Caki2 (cell line): ENCODE measurements at places on chromosomes 2 and 18. TPM values are rescaled to one million over a fixed set of nuclear protein-coding genes. Genes with fewer than 3 reads are reported as not detected.

DNA sequence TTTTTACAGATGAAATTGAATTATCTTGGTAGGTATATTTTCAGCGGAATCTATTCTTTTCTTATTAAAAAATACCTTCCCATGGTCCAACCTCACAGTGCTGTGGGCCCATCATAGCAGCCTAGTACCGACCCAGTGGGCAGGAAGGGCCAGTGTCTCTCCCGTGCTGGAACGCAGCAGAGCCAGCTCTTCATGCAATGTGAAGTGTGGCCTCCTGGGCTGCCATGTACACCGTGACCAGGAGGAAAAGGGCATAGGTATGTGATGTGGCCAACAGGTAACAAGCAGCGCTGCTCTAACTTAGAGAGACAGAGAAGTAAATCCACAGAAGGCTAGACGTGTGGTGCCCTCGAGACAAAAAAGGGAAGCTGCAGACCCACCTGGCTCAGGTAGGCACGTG, 221.1 kb upstream of the SALL3 start:
- DNase-seq: no peak

- DNase-seq: no peak
Measured at GRCh38 chr2:239853706-239854327, 171.3 kb downstream of the NDUFA10 start.

DNA sequence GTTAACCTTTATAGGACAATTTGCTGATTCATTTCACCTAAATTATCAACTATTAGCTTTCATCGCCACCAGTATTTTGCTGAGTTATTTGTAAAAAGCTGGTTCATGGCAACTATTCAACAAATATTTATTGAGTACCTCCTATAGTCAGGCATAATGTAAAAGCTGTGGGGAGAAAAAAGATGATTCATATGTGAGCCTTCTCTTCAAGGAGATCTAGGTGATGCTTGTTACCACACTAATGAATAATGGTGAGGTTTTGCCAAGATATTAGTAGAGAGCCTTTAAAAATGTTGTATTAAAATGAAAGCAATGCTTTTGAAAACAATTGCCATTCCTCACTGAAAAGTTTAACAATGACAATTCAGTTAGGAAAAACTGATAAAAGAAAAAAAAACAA, 187.8 kb downstream of the ANKRD44 start:
- no peak for DNase-seq

- DNase-seq: no peak
Measured at GRCh38 chr2:174013315-174013751, 48.2 kb upstream of the SP3 start.

GRCh38 chr2:16165518-16166326, 225.4 kb downstream of the MYCN start:
- DNase-seq: no peak

The CNOT11 gene
- total RNA-seq: 96.0 and 125 TPM in 2 replicates

The PJVK gene
- 0.64 and 4.7 TPM in 2 replicates for total RNA-seq

- no peak for DNase-seq
Measured at GRCh38 chr18:10094655-10095054, 180.8 kb downstream of the VAPA start.

The PSMG2 gene
- 97.2 and 115 TPM in 2 replicates for total RNA-seq

GRCh38 chr2:238489896-238490295, 63.2 kb downstream of the ASB1 start:
- DNase-seq: no peak

GRCh38 chr18:23387265-23387664, 65.8 kb upstream of the RIOK3 start:
- no peak for DNase-seq

The REG3G gene
- not detected in 2 replicates for total RNA-seq

- no peak for DNase-seq
Measured at GRCh38 chr2:34291076-34291475, 692.0 kb upstream of the FAM98A start.

- peak; percentile 23 for DNase-seq
Measured at GRCh38 chr18:67199993-67200617, 316.4 kb downstream of the DSEL start.

DNA sequence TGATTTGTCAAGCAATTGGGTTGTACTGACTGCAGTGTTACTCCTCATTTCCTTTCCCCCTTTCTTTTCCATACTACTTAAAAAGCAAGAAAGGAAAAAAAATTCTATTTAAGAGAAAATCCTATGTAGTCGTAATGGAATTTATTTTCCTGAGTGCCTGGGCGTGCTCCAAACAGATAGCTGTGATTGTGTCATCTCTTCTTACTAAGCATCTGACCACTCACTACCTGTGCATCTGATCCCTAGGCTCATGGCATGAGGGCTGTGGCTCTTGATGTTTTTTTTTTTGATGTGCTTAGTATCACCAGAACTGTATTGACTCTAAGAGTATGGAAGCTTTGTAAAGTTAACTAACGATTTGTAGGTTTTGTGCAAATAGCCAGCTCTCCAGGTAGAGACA, 19.0 kb downstream of the CRIM1 start:
- DNase-seq: no peak

DNA sequence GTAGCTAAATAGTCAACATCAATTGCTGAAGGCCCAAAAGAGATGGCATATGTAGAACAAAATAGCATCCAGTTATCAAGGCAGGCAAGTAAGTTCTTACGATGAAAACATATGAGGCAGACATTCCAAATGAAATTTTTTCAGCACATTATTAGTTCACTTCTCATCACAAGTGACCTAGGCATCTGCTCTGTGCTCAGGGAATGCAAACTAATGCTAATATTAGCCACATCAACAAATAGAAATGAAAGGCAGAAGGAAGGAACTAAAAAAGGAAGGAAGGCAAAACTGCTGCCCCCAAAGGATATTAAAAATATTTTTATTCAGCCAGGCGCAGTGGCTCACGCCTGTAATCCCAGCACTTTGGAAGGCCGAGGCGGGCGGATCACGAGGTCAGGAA, 51.2 kb upstream of the ROCK1 start:
- no peak for DNase-seq

DNA sequence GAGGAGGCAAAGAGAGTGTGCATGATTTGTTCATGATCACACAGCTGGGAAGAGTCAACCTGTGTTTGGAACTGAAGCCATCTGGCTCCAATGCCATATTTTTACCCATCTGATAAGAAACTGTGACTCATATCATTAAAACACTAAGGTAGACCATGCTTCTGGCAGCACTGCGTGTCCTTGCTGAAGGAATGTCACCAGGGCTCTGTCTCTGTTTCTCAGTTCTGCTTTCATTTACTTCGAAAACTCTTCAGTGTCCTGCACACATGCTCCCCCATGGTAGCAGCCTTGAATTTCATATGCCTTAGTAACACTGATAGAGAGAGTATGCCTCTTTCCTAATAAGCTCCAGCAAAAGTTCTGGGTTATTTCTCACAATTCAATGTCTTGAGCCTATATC, 830.4 kb downstream of the DCDC2C start:
- DNase-seq: no peak

DNA sequence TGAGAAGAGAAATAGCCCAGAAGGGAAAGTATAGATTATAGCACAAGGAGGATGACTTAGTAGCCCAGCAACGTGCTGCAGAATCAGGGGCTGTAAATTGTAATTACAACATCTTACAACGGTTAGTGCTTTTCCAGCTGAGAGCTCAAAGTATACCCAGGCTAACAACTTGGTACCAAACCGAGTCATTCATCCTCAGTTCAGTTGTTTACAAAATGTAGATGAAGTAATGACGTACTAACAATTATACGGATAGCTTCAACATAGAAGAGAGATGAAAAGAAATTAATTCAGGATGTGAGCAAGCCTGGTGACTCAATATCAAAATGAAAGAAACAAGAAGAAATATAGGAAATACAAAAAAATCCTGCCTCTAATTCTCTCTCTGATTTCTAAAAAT, 99.2 kb downstream of the DYNAP start:
- DNase-seq: no peak

- no peak for DNase-seq
Measured at GRCh38 chr2:37670378-37671008, 949 bp downstream of the CDC42EP3 start.

DNA sequence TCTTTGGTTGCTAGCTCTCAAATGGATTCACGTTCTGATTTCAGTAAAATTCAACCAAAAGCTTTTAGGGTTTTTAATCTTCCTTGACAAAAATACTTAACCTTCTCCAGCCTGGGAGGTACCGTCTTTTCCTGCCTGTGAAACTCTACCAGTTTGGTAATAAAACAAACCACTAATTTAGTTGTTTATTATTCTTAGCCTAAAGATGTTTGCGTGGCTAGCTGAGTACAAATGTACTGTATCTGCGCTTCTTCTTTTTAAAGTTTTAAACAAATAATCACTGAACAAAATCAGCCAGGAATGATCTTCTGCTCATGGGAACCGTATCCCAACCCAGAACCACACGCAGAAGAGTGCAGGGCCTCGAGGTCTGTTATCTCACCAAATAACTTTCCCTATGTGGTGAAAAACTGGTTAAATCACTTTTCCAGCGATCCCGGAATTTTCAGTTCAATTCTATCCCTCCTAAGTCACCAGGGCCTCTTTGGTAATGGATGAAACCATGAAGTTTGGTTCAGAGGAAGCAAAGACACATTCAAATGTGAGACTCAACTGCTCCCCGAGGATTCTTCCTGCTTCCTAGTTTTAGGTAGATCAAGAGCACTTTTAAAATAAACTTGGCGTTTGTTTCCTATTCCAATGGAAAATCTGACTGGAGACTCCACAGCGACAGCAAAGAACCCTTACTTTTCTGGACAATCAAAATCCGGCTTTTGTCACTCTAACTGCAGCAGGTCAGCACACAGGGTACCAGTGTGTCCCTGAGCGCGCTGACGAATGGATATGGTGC, 36.1 kb downstream of the BCL2 start:
- no peak for DNase-seq

DNA sequence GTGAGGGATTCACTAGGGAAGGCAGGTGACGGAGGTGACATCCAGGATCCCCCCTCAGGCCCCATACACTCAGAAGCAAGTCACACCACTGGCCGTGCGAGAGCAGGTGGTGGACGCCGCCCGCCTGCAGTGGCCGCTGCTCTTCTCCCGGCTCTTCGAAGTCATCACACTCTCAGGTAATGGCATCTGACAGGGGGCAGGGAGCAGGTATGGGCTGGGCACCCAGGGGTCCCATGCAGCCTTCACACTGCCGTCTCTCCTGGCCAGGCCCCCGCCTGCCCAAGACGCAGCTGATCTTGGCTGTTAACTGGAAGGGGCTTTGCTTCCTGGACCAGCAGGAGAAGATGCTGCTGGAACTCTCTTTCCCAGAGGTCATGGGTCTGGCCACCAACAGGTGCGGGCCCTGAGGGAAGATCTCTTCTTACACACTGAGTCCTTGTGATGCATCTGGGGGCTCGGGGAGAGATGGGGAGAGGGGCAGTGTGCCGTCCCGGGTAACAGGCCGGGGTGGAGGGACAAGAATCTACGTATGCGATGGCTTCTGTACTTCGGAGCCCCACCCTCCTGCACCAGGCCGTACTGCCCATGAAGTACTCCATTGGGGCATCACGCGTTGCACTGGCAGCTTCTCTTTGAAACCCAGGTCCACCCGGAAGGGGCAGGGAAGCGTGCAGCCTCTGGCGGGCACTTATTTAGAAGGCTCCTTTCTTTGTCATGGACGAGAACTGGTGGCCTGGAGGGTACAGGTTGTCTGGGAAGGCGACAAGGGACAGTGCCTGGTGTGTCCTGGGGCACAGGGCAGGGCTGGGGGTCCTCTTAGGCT, 18.8 kb upstream of the GPR17 start:
- DNase-seq: no peak
